ENCODE measurements at places on chromosomes 11 and 22.

GRCh38 chr11:74478877-74479731 lies 11.8 kb upstream of the KCNE3 start:
- DNase-seq = no peak

GRCh38 chr11:90700789-90701439 lies 478.1 kb upstream of the CHORDC1 start:
- DNase-seq = no peak

DNA sequence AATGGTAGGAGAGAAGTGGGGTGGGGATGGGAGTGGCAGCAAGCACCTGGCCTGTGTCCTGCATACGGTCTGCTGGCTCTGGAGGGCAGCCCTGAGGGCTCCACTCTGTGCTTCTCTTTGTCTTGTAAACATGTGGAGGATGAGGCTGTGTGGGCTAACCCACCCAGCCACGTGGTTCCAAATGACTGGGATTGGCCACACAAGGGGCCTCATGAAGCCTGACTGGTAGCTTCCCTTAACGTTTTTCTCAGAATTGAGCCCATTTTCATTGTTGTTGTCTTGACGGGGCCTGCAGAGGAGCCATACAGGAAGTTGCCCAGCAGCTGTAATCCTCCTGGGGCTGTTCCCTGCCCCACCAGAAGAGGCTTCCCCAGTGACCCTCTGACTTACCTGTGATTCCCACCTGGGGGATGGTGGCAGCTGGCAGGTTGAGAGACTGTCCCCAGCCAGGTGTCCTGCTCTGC lies 18.0 kb downstream of the DERL3 start:
- DNase-seq = no peak

- DNase-seq = no peak
These were observed 70.3 kb downstream of the MAML2 start for GRCh38 chr11:96272529-96273222.

- DNase-seq = no peak
These were observed 12.7 kb downstream of the TMEM41B start for GRCh38 chr11:9301720-9302119.

DNA sequence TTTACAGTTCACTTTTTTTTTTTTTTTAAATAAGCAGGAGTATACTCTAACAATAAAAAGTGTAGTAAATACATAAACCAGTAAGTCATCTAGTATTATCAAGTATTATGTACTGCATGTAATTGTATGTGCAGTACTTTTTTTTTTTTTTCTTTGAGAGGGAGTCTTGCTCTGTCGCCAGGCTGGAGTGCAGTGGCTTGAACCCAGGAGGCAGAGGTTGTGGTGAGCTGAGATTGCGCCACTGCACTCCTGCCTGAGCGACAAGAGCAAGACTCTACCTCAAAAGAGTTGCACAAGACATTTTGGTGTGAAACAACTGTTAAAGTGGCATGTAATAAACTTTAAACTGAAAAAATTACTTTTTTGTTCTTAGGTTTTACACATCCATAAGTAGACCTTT lies 16.7 kb downstream of the BCL2L13 start:
- DNase-seq = no peak

DNA sequence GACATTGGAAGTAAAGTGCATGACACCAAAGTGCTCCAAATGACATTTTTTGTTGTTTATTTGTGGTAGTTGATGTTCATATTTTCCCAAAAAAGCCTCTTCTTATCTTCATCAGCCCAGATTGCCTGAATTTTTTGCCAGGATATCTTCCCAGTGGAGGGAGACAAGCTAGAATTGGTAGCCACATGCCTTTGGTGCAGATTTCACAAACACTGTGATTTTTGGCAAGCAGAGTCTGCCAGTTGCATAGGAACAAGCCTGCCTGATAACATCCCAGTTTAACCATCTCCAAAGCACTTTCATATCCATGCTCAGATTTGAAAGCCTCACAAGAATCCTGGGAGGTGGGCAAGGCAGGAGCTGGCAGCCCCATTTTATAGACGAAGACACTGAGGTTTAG lies 102.3 kb upstream of the SYT13 start:
- no peak for DNase-seq

DNA sequence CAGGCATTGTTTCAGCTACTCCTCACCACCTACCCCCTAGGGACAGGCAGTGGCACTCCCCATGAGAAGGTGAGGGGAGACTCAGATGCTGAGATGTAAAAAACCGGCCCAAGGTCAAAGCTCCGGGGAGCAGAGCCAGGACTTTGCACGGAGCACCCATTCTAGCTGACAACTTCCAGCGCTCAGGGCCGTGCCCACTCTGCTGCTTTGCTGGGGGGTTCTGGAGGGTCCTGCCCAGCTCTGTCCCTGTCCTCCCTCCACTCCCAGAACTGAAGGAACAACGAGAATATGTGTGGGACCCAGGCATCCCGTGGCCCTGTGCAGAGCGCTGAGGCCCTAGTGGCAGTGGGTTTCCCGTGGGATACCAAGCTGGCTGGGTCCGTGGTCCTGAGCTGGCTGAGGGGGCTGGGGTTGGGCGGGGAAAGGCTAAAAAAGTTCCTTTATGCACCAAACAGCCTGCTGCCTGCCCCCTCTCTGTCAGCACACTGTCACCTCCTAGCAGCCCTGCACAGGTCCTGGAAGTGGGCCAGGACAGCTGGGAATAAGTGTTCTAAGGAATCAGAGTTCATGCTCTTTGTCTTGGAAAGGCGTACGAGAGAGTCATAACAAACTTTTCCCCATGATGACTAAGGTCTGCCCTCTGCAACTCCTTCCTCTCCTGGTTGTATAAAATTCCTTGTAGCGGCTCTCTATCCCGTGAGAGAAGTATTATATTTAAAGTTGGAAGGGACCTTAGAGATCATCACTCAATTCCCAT lies 1.9 kb downstream of the MS4A10 start:
- DNase-seq = peak; percentile 41

DNA sequence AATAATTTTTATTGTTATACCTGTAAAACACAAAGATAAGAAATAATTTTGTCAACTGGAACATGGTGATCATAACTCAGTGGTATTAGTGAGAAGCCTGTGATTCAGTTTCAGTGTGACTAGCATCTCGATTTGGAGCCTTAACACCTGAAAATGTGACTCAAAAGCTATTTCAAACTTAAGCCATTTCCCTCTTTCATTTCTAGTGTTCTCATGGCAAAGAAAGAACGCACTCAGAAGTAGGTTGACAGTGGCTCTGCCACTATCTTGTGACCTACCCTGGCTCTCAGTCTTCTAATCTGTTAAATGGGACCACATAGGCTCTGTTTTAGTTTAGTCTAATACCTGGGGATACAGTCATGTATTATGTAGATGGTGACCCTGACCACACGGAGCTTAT lies 62.7 kb downstream of the ISX start:
- DNase-seq = no peak

DNA sequence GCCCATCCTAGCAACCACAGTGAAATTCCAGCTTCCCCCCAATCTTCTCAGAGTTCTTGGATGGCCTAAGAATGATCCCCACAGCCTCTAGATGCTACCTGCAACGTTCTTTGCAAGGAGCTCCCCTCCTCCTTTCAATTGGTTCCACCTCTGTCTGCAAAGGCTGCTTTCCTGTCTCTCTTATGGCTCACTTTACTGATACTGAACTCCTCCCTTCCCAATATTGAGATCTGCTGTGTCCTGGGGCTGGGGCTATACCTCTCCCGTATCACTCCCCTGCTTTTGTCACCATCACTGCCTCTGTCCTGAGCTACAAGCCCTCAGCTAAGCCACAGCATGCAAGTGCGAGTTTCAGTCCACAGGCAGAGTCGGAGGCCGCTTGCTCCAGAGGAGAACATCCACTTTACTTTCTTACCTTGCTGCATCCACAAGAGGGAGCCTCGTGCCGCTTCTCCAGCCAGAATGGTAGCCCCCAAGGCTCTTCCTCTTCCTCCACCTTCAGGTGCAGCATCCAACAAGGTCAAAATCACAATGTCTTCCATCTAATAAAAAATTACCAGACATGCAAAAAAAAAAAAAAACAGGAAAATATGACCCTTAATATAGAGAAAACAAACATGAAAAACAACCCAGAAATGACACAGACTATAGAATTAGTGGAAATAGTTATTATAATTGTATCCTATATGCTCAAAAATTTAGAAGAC lies 48.6 kb upstream of the TMEM45B start:
- peak; percentile 37 for DNase-seq

- no peak for DNase-seq
These were observed 116.7 kb upstream of the NCAM1 start for GRCh38 chr11:112844517-112844916.

GRCh38 chr11:44927174-44927661 lies 23.5 kb downstream of the TP53I11 start:
- peak; percentile 46 for DNase-seq

GRCh38 chr11:33690290-33691065 lies 10.1 kb downstream of the C11orf91 start:
- DNase-seq = peak; percentile 100

- peak; percentile 91 for DNase-seq
These were observed at the start of gene COMMD9 for GRCh38 chr11:36289226-36289852. TSS of gene COMMD9 (minus strand) at chr11:36289424. CDS start at chr11:36289412, 12 bp downstream.

GRCh38 chr11:27319072-27319471 lies 43.9 kb downstream of the CCDC34 start:
- peak; percentile 77 for DNase-seq

DNA sequence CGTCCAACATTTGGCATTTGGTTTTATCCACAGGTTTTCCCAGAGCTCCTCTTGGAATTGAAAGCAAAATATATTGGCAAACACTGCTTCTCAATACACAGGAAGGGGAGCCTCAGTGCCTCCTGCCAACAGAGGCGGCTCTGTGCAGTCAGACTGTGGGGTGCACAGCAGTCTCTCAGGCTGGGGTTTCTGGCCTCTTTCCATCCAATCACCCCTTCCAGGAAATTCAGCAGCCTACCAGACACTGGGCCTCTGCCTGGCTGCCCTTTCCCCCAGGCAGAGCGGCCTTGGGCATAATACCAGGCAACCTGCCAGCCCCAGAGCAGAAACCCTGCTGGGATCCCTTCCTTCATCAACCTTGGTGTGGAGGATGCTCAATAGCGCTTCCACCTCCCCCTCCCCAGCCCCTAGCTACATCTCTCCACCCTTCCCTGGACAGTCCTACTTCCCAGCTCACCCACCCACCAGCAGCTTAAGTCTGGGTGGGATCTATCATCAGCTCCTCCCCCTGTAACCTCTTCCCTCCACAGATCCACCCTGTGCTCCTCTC lies 17.8 kb upstream of the RAPSN start:
- no peak for DNase-seq

DNA sequence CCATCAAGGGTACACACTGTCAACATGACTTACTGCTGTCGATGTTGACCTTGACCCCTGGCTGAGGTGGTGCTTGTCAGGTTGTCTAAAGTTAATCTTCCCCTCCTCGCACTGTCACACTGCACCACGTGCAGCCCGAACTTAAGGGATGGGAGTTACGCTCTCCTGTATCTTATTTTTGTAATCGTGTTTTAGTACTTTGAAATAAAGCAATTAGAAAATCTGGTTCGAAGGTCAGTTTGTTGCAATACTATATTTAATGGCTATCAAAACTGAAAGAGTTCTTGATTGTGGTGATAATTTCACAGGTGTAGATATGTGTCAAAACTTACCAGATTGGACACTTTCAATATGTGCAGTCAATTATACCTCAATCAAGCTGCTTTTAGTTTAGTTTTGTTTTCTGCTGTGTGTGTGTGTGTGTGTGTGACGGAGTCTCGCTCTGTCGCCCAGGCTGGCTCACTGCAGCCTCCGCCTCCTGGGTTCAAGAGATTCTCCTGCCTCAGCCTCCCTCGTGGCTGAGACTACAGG lies 10.7 kb upstream of the ST14 start:
- DNase-seq = no peak

DNA sequence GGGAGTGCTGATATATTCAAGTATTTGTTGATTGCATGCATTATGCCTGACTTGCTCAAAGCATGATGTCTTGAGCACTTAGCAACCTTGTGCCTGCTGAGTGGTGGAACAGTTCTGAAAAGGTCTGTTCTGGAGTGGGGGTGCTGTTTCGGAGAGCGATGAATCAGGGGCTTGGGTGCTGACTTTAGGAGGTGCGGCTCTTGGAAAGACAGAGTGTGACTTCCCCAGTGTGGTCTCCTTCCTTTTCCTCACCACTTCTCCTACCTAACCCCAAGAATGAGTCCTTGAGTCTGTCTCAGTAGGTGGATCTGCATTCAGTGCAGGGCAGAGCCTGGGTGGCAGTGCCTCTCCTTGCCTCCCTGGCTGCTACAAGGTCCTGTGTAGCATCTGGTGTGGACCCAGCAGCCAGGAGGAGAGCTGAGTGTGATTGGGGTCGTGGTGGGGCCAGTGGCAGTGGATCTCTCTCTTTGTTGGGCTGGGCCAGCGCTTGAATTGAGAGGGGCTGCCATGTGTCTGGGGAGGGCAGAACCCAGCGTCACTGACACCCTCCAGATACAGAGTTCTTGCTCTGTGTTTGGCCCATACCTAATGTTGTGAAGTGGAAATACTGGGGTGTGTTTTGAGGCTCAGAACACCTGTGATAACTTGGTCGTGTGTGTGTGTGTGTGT lies 35.9 kb downstream of the ST3GAL4 start:
- no peak for DNase-seq

DNA sequence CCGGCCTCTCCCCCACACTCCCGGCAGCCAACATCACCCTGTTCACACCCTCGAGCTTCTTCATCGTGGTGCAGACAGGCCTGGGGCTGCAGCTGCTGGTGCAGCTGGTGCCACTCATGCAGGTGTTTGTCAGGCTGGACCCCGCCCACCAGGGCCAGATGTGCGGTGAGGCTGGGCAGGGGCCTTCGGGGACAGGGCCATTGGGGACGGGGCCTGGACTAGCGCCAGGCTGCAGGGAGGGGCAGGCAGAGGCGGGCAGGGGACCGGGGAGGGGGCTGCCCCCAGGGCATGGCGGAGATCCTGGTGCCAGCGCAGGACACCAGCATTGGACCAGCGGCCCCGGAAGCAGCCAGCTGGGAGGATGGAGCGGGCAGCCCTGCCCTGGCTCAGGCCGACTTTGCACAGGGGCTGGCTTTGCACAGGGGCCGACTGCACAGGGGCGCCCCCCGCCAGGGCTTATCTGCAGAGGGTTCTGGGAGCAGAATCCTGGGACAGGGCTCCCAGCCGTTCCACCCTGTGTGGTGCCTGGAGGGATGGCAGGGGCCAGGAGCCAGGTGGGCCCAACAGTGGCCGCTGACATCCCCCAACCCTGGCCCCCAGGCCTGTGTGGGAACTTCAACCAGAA lies 8.6 kb downstream of the MUC5B start:
- no peak for DNase-seq

- DNase-seq = no peak
These were observed 16.6 kb downstream of the CAVIN3 start for GRCh38 chr11:6303661-6304060.

GRCh38 chr11:64690235-64690634 lies 32.8 kb downstream of the NRXN2 start:
- no peak for DNase-seq

DNA sequence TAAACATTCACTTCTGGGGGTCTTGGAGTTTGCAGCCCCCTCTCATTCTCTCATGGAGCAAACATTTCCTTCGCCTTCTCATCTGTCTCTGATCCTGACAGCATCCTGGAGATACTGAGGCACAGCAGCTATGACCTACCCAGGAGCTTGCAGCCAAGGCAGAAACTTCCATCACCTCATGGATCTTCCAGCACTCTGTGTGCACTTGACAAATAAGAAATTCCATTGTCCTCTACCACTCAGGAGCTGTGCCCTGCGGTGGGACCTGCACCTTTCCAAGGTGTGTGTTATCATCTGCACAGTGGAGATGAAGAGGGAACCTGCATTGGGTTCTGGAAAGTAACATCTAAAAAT lies 49.1 kb downstream of the GGTLC2 start:
- no peak for DNase-seq
